Mucosa of descending colon (tissue), 3 donors: ENCODE measurements at places on chromosomes 6 and 20. TPM values are rescaled to one million over a fixed set of nuclear protein-coding genes. Genes with fewer than 3 reads are reported as not detected.

Gene PTGIS
- total RNA-seq = 45.8 TPM

- DNase-seq = no peak
Observed at GRCh38 chr20:32201977-32202363, 5.6 kb downstream of the PLAGL2 start.

GRCh38 chr6:13917141-13917540 lies 7.6 kb upstream of the RNF182 start:
- DNase-seq = no peak

Gene PRDM13
- total RNA-seq = not detected

DNA sequence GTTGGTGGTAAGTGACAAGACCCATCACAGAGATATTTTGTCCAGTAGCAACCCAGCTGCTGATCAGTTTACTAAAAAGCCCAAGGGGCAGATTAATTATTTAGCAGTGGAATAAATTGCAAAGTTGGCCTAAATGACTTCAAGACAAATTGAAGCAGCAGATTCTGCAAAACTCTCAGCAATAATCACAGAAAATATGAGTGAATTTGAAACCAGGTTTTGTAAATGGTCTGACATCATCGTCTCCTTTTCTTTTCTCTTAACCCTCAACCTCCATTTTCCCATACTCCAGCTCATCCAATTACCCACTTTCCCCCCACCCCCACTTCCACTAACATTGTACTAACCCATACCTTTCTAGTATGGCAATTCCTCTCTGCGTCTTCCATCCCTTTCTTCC lies 11.3 kb upstream of the PTPRK start:
- DNase-seq = no peak

Gene RAET1L
- not detected for total RNA-seq

DNA sequence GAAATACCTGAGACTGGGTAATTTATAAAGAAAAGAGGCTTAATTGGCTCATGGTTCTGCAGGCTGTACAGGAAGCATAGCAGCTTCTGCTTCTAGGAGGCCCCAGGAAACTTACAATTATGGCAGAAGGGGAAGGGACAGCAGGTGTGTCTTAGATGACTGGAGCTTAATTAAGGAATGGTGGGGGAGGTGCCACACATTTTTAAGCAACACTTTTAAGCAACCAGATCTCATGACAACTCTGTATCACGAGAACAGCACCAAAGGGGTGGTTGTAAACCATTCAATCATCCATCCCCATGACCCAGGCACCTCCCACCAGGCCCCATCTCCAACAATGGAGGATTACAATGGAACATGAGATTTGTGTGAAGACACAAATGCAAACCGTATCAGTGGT lies 26.9 kb downstream of the FIG4 start:
- DNase-seq = no peak

DNA sequence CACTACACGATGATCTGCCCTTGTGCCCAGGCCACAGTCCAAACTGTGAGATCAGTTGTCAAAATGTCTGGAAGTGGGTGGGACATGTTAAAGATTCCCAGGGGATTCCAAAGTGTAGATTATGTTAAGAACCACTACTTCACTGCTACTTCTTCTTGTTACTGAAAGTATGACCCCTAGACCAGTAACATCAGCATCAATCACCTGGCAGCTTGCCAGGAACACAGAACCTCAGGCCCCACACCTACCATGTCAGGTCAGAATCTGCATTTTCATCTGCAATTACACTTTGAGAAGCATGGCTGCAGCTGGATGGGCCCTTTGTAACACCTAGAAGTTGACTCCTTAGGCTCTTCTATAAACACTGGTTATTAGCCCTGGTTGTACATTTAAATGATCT lies 36.1 kb downstream of the RFPL4B start:
- no peak for DNase-seq

- no peak for DNase-seq
Observed at GRCh38 chr6:37493661-37493995, 6.1 kb downstream of the CCDC167 start.

DNA sequence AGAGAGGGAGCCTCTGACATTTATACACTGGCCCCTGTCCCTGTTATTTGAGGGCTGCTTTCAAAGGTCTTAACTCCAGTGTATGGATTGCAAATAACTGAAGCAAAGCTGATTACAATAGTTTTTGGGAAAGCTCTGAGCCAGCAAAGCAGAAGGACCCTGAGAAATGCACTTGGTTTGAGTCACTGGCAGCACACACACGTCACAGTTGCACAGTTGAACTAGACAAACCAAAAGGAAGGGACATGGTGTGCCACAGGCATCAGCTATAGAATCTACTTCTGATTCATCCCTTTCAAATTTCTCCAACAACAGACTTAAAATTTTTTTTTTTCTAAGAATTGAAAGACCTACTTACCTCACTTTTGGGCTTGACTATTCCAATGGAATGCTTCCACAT lies 56.4 kb downstream of the SNRNP48 start:
- DNase-seq = no peak

- no peak for DNase-seq
Observed at GRCh38 chr6:15452182-15452941, 206.5 kb downstream of the JARID2 start.

DNA sequence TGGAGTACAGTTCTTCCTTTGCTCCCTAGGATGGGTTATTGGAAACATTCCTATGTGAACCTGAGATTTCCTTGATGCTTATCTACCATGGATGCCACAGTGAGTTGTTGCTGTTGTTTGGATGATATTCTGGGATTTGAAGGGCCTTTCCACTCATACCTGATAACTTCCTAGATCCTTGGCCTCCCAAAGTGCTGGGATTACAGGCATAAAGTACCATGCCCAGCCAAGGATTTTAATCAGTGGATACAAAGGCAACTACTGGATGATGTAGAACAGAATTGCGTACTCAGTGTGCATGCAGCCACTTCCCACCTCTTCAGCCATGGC lies 20.0 kb downstream of the PPP1R16B start:
- DNase-seq = no peak

DNA sequence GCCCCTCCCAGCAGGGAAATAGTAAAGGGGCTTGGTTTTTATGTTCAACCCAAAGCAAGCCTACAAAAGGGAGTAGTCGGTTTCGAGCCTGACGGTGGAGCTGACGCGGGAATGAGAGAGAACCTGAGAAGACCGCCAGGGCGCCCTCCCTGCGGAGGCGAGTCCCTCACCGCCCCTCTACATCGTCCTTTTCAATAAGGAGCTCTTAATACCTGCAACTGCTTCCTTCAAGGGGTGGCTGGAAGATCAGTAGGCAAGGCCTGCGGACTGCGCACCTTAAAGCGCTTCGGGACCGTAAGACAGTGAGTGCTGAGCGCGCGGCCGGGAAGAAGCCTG lies 709 bp upstream of the ZNF76 start:
- no peak for DNase-seq

- no peak for DNase-seq
Observed at GRCh38 chr20:20823476-20823881, 111.0 kb upstream of the RALGAPA2 start.

DNA sequence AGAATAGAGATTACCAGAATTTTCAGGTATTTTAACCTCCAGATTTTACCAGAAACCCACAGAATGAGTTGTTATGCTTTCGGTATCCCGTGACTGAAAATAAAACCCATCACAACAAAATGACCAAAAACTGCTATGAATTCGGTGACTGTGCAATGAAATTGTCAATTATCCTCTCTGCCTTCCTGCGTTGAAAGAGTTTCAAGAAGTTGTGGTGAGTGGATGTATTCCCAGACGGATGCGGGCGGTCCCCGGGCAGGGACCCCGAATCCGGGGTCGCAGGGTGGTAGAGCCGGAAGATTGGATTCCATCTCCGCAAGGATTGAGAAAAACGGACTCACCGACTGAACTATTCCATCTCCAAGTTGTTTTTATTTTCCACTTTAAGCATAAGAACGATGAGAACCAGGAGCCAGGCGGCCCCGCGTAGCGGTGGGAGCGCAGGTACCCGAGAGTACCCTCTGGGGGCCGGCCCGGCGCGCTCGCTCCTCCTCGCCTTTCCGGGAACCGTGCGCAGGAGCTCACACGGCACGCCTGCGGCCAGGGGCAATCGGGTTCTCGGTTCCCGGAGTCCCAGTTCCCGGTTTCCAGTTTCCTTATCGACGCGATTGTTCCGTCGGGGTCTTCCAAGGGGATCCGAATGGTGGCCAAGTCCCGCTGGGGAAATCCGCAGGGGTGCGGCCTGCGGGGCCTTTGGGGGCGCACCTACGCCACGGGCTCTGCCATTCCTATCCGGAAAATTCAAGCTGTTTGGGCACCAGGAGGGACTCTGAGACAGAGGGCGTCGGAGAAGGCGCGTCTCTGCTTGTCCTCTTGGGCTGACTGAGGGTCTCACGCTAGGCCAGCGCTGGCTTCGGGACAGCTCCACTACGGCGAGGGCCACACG lies 104.9 kb upstream of the PRDM1 start:
- peak; percentile 61 for DNase-seq

DNA sequence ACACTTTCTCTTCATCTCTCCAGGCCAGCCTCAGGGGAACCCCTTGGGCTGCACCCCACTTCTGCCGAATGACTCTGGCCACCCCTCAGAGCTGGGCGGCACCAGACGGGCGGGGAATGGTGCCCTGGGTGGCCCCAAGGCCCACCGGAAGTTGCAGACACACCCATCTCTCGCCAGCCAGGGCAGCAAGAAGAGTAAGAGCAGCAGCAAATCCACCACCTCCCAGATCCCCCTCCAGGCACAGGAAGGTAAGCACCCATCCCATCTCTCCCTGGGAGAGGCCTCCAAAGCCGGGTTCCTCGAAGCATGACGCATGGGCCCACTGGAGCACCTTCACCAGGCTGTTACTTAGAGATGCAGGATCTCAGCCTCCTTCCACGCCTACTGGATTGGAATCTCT lies 11.3 kb downstream of the MDFI start:
- DNase-seq = no peak

- no peak for DNase-seq
Observed at GRCh38 chr20:4918473-4918872, 82.8 kb downstream of the SLC23A2 start.

- DNase-seq = no peak
Observed at GRCh38 chr20:38272961-38273360, 12.4 kb upstream of the KIAA1755 start.

Gene ALDH8A1
- 2.3 TPM for total RNA-seq

GRCh38 chr6:1255636-1256365 lies 56.1 kb upstream of the FOXQ1 start:
- no peak for DNase-seq

Gene ARFGEF2
- total RNA-seq = 68.0 TPM

Gene ZNF311
- 1.8 TPM for total RNA-seq

Gene ZC3H12D
- total RNA-seq = 8.9 TPM

Gene ZNF831
- 0.89 TPM for total RNA-seq

DNA sequence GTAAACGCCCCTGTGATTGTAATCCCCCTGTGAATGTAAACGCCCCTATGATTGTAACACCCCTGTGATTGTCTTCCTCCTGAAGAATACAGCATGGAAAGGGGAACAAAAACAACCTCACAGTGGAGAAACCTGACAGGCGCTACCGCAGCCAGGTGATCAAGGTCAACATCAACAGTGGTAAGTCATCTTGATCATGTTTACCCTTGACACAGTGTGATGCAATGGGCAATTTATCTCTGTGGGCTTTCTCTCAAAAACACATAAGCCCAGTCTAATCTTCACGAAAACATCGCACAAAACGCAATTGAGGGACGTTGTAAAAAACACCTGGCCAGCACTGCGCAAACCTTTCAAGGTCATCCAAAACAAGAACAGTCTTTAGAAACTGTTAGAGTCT lies 277.2 kb downstream of the PRKN start:
- no peak for DNase-seq

DNA sequence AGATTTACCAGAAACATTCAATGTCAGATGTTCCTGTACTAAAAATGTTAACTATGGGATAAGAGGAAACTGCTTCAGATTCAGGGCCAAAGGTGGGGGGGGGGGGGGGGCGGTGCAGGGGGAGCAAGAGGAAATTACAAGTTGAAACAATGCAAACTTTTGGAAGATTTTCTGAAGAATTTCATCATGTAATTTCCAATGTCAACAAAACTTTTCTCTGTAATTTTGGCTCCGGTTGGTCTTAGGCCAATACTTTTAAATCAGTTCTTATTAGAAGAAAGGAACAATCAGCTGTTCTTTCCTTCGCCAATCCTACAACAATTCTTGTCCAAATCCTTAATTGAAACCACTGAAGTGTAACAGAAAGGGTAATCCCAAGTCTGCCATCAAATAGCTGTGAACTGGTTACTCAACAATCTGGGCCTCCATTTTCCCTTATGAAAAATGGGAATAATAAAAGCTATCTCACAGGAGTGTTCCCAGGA lies 13.1 kb downstream of the UQCC1 start:
- DNase-seq = no peak

DNA sequence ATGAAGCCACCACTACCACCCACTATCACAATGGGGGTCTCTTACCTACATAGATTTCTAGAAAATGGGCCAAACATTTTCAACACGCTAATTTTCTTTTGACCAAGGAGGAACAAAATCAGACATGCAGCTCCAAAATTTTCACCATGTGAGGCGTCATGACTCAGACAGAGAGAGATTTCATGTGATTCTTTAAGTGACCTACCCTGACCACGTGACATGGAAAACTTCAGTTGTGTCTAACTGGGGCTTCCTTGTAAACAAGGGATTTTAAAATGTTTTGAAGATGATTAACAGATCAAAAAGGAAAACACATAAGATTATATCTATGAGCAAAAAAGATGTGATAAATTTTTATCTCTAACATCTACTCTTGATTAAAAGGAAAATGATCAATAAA lies 199.2 kb downstream of the TBXT start:
- no peak for DNase-seq

- no peak for DNase-seq
Observed at GRCh38 chr6:32974016-32974333, 5.6 kb downstream of the BRD2 start.

DNA sequence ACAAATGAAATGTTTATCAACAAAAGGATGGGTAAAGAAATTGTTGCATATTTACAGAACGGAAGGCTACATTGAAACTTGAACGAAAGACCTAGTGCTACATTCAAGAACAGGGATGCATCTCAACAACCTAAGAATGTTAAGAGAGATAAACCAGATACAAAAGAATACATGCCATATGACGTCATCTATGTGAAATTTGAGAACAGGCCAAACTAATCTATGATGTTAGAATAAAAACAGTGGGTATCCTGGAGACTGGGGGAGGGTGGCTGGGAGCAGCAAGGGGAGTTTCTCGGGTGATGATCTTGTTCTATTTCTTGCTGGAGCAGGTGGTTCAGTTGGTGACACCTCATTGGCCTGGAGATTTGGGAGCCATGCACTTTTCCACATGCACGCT lies 81.5 kb downstream of the SULF2 start:
- DNase-seq = no peak

- DNase-seq = no peak
Observed at GRCh38 chr20:5991623-5992441, 41.4 kb downstream of the MCM8 start.
